CD4-positive, alpha-beta memory T cell (primary cell): ENCODE measurements at places on chromosomes 7 and 10. TPM values are rescaled to one million over a fixed set of nuclear protein-coding genes. Genes with fewer than 3 reads are reported as not detected.

GRCh38 chr10:75430000-75430763 is 1.2 kb upstream of the LRMDA start:
- no peak for DNase-seq

DNA sequence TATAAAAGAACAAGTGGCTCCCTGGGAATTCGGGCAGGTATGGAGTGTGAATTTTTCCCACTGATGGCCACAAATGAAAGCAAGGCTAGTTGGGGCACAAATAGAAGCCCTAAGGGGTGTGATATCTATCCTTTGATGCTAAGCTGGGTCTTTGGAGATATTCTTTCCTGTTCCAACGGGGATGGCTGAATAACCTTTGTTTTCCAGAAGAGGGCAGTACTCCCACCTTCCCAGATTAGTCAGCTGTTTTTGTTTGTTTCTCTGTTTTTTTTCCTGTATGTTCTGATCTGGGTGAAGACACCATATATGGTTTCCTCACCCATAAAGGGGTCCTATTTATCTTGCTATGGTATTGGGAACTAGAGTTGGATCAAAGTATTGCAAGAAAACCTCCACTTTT is 947.7 kb upstream of the SORCS1 start:
- DNase-seq = no peak

GRCh38 chr10:4062072-4062471 is 277.1 kb upstream of the KLF6 start:
- DNase-seq = no peak

- DNase-seq = no peak
Observed at GRCh38 chr10:47337310-47337709, 10.9 kb upstream of the RBP3 start.

DNA sequence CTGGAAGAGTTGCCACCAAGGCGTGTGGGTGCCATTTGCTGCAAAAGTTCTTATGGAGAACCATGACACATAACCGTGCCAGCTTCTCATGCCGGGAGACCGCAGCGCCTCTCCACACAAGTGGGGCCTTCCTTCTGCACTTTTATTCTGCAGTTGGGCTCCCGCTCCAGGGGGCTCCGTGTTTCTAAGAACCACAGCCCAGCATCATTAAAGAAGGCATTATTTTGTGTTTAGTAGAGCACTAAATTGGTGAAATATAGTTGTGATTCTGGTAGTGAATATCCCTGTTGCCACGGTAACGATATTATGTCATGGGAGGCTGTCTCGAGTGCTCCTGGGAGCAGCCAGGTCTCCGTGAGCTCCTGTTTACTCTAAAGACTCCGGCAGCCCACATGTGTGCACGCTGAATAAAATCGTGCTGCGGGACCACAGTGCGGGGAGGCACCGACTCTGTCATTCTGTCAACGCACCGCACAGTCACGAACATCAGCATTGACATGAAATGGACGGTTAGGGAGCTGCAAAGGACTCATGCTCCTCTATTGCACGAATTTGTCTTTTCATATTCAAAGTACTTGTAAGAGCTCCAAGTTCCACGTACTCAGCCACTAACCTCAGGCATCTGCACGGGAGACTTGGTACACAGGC is 68.8 kb upstream of the PITRM1 start:
- DNase-seq = no peak

- no peak for DNase-seq
Observed at GRCh38 chr7:132537456-132538145, 38.7 kb downstream of the PLXNA4 start.

DNA sequence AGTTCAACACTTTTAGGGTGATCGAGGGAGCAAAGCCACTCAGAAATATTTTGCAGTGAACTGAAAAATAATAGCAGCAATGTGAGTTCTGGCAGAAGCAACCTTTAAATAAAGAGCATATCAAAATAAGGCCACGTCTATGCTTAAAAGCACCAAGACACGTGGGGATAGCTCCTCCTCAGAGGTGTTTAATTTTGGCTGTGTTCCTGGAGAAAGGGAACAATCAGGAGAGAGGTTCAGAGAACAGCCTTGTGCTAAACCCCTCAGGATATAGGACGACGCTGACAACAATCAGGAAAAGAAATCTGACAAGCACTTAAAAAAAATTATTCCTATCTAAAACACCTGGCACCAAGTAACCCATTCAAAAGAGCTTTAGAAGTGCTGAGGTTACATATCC is 471.9 kb upstream of the CELF2 start:
- no peak for DNase-seq

- peak; percentile 77 for DNase-seq
Observed at GRCh38 chr10:84138478-84139125, 707 bp upstream of the GHITM start.

DNA sequence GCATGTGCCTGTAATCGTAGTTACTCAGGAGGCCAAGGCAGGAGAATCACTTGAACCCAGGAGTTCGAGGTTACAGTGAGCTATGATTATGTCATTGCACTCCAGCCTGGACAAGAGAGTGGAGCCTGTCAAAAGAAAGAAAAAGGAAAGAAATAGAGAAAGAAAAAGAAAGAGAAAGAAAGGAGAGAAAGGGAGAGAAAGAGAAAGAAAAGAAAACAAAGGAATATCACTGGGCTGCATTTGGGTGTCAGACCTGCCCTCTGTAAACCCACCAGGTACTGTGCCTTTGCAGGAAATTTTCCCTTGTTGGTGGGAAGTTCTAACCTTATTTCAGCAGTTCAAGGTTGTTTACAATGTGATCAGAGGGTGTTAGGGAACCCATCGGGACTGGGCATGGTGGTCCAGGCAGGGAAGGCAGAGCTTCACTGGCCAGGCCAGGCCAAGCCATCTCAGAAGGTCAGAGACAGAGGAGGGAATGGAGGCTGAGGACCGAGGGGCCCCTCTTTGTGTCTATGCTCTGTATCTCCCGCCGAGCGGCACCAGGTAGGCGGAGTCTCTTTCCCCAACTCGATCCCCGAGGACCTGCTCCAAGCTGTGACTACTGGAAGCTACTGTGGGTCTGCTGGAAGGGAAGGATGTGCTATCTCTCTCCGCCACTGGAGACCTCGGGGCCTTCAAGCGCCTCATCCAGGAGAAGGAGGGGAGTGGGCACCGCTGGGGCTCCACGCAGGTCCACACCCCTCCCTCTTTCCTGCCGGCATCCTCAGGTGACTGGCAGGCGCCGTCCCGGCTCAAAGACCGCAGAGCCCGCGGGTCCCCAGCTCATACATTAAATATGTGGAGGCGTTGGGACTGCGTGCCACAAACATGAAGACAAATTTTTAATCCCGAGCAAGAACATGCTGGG is 15.2 kb upstream of the KAZALD1 start:
- DNase-seq = no peak

DNA sequence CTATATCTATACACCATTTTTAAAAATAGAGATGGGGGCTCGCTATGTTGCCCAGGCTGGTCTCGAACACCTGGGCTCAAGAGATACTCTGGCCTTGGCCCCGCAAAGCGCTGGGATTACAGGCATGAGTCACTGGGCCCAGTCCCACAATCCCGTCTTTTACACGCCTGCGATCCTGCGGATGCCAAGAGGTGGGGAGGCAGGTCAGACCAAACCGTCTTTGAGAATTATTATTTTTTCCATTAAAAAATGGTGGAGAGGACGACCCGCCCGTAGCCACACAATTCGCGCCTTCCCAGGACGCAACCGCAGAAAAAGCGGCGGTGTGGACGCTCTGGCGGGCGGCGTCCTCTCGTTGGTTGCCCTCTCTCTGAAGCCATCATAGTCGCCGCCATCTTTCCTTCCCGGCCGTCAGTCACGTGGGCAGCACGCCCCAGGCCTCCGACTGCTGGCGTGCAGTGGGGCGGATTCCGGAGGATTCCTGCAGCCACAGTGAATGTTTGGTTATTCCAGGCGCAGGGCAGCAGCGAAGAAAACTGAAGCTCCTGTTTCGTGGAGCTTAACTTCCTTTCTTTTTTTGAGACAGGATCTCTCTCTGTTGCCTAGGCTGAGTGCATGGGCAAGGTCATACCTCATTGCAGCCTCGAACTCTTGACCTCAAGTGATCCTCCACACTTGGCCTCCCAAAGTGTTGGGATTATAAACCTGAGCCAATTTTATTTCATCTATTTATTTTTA is 9.9 kb upstream of the EPHB4 start:
- peak; percentile 57 for DNase-seq

DNA sequence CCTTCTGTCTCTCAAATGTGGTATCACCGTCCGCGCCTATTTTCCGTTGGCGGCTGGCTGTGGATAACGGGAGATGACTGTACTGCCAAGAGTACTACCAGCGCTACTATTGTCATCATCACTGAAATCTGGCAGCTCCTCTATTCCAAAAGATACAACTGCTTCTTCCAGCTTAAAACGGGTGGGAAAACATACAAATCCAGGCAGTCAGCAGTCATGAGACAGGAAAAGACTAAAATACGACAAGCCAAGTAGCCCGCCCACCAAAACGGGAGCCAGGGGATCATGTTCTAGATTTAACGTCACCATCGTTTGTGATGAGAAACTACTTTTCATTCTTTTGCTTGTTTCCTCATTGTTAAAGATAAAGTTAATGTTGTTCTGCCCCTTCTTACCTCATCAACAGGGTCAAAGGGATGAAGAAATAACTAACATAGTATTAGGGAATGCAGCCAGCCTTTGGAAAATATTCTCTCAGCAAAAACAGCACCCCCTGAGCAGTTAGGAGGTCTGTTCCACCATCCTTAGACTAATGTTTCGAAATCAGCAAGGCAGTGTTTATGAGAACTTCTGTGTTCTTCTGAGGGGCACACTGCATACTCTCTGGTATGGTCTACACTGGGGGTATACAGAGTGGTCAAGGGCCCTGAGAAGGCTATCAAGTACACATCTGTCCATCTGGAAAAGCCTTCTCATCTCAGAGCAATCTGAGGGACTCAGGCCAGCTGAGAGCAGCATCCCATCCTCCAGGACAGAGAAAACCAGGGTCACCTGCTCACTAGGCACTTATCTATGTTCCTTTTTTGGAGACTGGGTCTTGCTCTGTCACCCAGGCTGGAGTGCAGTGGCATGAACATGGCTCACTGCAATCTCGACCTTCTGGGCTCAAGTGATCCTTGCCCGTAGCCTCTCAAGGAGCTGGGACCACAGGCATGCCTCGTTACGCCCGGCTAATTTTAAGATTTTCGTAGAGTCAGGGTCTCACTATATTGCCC is 47.5 kb downstream of the GNA12 start:
- DNase-seq = no peak

The NPFFR1 gene
- not detected for polyA plus RNA-seq

DNA sequence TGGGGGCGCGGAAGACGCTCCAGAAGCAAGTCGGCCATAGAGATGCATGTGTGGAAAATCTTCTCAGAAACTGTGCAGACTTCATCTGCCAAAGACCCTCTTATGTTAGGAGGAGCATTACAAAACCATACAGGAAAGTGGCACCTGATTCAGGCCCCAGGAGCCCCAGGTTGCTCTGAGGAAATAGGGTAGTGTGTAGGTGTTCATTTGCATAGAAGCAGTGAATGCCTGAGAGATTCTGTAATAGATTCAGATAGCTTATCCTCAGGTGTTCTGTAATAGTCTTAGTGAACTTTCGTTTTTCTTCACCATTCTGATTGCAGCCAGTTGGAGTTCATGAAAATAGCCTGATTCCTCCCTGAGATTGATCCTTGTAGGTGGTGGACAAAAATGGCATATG is 106.4 kb upstream of the GJD4 start:
- DNase-seq = no peak

DNA sequence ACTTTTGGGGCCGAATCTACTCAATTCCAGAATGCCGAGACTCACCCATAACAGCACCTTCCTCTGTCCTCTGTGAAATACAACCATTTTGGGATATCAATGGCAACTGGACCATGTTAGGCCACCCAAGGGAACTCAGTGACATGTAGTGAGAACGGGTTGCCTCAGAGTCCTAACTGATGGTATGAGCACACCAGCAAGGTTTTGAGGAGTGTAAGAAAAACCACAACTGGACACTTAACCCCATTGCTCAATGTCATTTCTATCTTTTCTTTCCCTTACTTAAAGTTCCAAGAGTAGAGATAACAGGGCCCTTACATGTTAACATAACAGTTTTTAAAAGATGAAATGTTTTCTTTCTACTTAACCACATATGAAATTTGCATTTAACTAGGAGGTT is 67.1 kb downstream of the TNS3 start:
- no peak for DNase-seq

DNA sequence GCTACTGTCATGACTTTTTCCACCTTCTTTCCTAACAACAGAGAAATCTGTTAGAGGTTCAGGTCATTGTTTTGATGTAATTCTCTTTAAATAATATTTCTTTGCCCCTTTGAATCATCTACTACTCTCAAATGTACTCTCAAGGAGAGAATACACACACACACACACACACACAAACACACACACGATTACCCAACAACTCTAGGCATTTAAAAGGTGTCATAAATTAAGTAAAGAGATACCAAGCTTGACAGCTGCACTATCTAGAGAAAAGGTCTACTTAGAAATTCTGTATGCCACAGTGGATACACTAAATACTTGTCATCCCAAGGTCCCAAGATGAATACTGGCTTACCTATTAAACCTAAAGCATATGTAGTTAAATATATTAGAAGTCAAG is 4.8 kb downstream of the PANK1 start:
- DNase-seq = no peak

The MYL10 gene
- not detected for polyA plus RNA-seq

DNA sequence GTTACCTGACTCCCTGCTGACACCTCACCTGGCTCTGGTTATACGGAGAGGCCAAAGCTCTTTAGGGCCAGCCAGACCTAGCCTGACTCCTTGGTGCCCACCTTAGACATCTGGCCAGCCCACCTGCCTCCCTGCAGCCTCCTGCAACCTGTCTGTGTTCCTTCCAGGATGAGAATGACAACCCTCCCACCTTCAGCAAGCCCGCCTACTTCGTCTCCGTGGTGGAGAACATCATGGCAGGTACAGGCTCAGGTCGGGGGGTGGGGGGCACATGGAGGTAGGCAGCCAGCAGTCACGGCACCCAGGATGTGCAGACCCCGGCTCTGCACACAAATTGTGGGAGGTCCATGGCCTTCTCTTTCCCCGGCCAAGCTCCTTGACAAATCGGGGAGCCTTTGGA is 32.1 kb downstream of the C10orf105 start:
- DNase-seq = peak; percentile 18

DNA sequence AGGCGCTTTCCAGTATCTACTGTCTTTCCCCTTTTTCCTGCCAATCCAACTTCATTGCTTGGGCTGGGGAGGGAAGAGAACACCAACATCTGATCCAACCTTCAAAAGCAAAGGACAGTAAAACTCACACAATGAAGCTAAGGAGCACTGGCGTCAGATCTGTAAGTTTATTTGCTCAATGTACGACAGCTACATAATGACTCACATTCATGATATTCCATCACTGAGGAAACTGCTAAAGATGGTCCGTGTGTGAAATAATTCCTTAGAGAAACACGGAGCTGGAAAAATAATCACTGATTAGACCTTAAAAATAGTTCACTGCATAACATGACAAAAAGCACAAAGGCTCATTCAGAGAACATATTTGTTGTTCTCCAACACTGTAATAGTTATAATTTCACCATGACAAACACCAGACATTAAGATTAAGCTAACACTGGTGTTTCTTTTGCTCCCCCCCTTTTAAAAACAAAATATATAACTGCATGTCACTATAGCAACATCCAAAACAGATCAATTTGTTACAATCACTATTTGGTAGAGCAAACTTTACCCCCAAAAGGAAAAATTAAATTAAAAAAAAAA is 24.3 kb downstream of the HSPB1 start:
- DNase-seq = no peak
